ENCODE measurements at places on chromosomes 11 and 22.

DNA sequence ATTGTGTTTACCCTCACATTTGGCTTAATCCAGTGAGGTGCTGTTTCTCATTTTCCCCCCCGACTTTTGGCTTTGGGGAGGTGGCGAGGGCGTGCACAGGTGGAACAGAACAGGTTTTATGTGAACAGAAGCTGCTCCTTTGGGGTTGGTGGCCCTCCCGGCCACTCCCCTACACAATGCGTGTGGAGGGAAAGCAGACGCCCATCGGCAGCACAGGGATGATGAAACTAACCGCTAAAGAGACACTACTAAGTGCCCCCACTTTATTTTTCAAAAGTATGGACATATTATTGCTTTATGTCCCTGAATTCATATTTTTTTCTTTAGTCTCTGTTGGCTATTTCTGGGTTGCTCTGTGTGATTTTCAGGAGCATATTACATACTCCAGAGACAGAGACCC is 160.9 kb downstream of the ENTHD1 start:
- no peak for DNase-seq

GRCh38 chr11:44271286-44271685 is 38.7 kb downstream of the ALX4 start:
- no peak for DNase-seq

DNA sequence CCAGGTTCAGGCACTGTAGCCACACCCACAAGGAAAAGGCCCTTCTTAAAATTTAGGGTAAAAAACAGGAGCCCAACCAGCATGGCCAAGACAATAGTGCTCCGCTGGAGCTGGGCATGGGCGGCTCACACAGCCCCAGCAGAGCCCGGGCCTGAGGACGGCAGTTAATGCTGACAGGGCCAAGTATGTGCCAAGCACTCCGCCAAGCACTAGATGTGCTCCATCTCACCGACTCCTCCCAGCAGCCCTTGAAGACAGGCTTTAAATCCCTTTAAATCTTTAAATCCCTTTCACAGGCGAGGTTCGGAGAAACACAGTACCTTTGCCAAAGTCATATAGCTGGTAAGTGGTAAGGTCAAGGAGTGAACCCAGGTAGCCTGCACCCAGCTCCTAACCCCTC is 4.8 kb downstream of the ARFGAP2 start:
- no peak for DNase-seq

DNA sequence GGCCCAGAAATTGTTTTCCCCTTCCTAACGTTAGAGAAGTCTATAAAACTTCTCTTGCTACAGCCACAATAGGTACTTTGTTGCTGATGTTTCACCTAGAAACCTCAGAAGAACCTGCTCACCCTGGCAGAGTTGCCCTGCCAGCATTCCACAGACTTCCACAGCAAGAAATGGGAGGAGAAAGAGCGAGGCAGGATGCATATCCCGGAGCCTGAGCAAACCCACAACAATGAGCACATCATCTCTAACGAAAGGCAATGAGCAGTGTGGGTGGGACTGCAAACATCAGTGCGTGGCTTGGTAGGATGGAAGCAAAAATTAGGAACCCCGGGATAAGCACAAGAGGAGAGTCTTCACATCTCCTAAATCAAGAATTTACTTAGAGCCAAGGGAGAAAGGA is 892.3 kb downstream of the OPCML start:
- no peak for DNase-seq

DNA sequence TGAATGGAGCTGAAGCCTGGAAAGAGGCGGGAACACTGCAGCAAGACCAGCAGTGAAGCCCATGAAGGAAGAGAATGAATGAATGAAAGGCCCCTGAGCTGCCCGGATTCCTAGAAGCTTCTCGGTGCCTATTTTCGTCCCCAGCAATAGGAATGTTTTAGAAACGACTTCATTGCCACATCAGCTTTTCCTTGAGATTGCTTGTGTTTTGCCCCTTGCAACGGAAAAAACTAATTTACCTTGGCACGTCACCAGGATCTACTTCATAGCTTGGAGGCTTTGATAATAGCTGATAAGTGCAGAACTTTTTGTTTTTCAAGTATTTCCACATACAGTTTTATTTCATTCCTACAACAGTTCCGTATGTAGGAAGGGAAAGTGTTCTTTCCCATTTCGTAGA is 248.9 kb upstream of the NARS2 start:
- no peak for DNase-seq

DNA sequence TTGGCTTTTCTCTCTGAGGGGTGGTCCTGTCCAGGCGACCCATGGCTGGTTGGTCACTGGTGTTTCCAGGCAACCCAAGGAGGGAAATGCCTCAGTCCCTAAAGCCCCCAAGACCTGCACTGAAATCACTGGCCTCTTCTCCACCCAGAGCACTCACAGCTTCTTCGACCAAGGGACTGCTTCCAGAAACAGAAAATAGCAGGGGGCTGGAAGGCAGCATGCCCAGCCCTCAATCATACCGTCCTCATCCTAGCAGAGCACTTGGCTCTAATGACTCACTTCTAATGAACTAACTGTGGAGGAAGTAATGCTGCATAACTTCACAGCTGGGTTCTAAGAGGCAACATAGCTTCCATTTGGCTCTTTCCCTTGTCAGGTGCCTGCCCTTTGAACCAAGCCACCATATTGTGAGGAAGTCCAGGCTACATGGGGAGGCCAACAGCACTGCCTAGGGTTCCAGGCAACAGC is 27.6 kb downstream of the DKK3 start:
- no peak for DNase-seq

GRCh38 chr11:98260983-98261382 is 759.8 kb upstream of the CNTN5 start:
- no peak for DNase-seq

DNA sequence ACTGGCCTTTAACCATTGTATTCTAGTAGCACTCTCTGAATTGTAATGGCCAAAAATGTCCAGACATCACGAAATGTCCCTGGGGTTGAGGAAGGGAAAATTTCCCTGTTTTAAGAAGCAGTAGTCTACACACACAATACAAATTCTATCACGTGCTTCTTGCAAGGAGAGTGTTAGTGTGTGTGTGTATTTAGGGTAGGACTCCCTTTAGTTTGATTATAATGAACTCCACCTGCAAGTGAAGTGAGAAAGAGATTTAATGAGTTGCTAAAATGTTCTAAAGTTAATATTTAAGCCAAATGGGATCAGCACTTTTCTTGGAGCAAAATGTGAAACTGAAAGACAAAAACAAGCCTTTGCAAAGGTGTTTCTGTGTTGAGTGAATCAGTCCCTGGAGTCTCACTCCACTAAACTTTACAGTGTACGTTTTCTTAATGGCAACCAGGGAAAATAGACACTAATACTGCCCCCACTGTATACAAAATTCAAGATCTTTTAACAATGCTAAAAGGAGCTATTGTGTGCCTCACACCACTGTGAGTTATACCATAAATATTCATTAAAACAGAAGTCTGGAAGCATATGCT is 590.3 kb upstream of the TENM4 start:
- no peak for DNase-seq

All from NK-92 treated with Interleukin-12 subunit alpha and Interleukin-12 subunit beta, amount 100 ng/mL, for 24 hours (cell line).